ENCODE measurements at places on chromosomes 11 and 22. TPM values are rescaled to one million over a fixed set of nuclear protein-coding genes. Genes with fewer than 3 reads are reported as not detected.

DNA sequence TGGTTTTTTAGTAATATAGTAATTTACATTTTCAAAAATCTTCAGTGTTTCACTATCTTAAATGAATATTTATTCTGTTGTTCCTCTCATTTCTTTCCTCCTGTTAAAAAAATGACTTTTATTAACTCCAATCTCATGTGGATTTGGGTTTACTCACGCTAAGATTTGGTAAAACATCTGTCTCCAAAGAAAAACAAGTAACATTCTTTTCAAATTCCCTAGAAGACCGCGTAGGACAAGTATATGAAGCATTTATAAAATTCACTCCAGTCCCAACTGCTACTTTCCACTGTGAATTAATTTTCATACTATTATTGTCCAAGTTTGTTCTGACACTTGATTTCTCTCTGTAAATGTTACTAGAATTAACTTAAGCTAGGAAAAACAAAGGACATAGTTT is 26.2 kb downstream of the SBF2 start:
- no peak for DNase-seq

DNA sequence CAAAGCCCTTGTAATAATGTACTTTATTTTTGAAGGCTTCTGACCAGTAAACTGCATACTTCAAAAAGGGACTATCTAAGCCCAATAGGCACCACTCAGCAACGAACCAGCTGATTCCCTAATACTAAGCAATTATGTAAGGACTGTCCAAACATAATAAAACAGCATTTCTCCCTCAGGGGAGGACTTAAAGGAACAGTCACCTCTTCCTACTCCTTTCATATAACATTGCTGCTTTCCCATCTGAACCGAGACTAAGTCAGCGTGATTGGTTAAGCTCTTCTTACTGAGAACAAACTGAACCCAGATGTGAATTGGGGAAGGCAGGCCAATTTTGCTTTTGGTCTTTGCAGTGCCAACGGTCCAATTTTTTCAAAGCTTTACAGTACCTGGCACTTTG is 420.0 kb downstream of the METTL15 start:
- no peak for DNase-seq

GRCh38 chr11:129998107-129998506 is 4.5 kb downstream of the PRDM10 start:
- DNase-seq: no peak

- peak; percentile 42 for DNase-seq
Measured at GRCh38 chr11:30585125-30585891, 845 bp downstream of the MPPED2 start.

DNA sequence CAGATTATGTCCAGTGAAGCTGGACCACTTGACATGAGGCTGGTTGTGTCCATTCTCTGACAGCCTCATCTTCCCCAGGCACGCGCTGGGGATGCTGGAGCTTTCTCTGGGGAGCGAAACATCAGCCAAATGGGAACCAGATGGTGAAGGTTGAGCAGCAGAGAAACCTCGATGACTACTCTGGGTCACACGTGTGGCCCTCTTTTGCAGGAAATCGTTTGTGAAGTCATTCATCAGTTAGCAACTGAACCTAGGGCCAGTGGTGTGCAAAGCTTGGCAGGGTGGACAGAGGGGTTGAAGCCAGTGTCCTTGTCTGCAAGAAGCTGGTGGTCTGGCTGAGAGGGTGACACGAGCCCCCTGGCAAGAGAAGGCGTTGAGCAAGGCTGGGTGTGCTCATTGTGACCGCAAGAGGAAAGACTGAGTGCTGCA is 109.8 kb downstream of the ZBTB16 start:
- DNase-seq: no peak

DNA sequence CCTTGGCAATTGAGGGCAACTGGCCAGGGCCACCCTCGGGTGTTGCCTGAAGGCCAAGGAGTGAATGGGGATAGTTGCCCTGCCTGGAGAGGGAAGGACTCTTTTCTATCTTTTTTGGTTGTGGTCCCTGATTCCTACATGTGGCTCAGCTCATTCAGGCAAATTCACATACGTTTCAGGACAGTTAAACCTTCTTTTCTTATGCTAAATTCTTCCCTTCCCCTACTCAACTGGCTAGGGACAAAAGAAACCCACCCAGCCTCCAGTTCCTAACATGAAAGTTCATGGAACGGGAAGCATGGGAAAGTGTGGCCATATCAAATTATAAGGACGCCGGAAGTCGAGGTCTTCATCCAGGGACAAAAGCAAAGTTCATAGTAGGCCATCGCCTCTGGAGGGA is 26.3 kb upstream of the APLNR start:
- no peak for DNase-seq

GRCh38 chr11:4890279-4890678 is 8.6 kb downstream of the OR51T1 start:
- no peak for DNase-seq

DNA sequence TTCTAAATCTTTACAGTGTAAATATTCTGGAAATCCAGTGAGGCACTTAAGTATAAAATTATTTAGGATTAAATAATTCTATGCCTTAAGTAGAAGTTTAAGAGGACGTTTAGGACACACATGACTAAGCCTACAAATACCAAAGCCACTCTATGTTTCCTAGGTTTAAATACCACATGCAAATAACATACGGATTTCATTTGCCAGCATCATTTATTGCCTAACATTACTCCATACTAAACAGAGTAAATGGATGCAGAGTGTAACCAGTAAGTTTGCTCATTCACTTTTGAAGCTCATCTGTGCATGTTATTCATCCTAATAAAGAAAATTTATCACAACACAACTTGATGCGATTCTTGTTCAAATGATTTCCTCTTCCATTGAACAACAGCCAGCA is 4.1 kb downstream of the BDNF start:
- no peak for DNase-seq

The WNT7B gene
- 6.3 TPM for total RNA-seq

The SIAE gene
- total RNA-seq: 41.4 TPM

The JOSD1 gene
- total RNA-seq: 44.7 TPM

- DNase-seq: no peak
Measured at GRCh38 chr11:122285070-122285988, 169.3 kb upstream of the BLID start.

GRCh38 chr11:23990346-23991164 is 506.3 kb upstream of the LUZP2 start:
- DNase-seq: no peak

The STARD10 gene
- total RNA-seq: 126 TPM

The NRGN gene
- total RNA-seq: 99.1 TPM

The CDC42EP2 gene
- 17.0 TPM for total RNA-seq

DNA sequence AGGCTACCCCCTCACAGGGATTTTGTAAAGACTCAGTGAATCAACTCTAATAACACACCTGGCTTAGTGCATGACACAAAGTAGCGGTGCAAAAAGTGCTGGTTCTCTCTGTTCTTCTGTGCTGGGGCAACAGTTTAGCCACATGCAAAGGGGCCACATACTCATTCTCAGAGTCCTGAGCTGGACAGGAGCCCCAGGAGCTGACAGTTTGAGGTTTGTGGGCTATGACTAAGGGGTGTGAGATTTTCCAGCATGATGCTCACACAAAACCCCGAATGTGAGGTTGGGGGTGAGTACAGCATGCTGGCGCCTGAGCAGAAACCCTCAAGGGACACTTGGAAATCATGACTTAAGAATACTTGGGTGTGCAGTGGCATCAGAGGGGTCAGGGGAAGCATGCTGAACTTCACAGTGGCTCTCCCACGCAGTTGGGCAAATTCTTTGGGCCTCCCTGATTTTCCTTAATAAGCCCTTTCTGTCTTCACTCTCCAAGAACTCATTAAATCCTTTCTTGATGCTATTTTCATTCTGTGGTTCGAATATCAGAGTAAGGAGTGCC is 31.0 kb downstream of the TMPRSS5 start:
- no peak for DNase-seq

DNA sequence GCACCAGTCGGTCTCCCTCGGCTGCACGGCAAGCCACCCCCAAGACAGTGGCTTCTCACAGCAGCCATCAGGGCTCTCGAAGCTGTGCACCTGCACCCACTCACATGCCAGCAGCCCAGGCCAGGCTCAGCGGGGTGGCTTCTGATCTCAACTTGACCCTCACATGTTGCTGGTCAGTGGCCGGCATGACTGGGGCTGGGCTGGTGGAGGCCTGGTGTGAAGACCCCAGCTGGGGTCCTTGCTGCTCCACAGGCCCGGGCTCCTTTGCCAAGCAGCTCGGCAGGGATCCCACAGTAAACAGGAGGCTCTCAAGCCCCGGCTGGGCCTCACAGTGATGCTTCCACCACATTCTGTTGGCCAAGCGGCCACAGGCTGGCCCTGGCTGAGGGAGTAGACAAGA is 128.2 kb downstream of the BRD1 start:
- no peak for DNase-seq

GRCh38 chr11:110087812-110088534 is 5.2 kb upstream of the ZC3H12C start:
- no peak for DNase-seq

The PSMA1 gene
- total RNA-seq: 121 TPM

DNA sequence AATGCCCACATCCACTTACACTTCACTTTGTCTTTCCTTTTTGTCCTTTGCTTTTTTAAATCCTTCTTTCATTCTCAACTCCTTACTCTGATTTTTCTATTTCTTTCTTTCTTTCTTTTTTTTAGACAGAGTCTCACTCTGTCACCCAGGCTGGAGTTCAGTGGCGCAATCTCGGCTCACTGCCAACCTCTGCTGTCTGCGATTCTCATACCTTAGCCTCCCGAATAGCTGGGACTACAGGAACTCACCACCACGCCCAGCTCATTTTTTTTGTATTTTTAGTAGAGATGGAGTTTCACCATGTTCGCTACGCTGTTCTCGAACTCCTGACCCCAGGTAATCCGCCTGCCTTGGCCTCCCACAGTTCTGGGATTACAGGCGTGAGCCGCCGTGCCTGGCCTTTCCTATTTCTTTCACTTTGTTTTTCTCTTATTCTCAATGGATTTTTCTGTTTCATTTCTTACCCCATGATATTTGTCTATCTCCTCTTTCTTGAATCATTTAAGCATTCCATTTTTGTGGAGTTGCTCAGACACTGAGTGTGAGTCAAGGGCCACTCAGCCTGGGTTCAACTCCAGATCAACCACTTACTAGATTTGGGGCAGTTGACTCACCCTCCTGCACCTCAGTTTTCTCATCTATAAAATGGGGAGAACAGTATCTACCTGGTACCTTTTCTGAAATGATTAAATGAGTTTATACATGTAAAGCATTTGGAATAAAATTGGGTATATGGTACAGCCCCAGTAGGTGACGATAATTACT is 7.6 kb downstream of the KCNJ5 start:
- peak; percentile 74 for DNase-seq

The CARS1 gene
- 40.2 TPM for total RNA-seq

GRCh38 chr22:37578002-37578401 is 1.9 kb downstream of the LGALS2 start:
- DNase-seq: no peak

- peak; percentile 87 for DNase-seq
Measured at GRCh38 chr22:30291058-30291892, 2.0 kb upstream of the CASTOR1 start.

The DGCR6 gene
- total RNA-seq: 4.5 TPM

DNA sequence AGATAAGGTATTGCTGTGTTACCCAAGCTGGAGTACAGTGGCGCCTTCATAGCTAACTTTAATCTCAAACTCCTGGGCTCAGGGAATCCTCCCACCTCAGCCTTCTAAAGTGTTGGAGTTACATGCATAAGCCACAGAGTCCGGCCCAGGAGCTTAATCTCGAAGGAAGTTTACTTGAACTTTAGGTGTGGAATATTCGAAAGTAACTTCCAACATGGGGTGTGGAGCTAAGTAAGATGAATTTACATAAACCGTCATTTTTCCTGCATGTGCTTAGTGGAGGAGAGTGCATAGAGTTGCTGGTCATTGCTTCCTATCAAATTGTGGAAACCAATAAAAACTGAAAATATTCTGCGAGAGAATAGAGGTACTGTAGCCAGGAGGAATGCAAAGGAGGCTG is 1.5 kb downstream of the ATG13 start:
- no peak for DNase-seq

The KCNJ11 gene
- 4.3 TPM for total RNA-seq

The APOA5 gene
- 0.41 TPM for total RNA-seq

DNA sequence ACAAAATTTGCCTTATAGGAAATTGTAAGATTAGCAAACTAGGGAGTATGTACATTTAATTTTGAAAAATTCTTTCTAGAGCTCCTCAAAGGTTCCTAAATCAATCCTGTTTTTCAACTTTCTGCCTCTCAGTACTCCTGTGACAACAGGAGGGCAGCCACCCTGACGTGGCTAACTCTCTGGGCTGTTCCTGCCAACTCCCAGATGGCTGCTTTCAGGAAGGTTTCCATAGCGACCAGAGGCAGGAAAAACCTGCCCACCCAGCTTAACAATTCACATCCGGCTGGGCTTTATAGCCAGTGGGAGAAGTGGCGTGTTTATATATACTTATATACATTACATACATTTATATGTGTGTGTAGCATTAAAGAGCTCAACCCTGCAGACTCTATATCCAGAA is 26.5 kb downstream of the SGSM3 start:
- DNase-seq: peak; percentile 75

The HTR3A gene
- total RNA-seq: not detected

DNA sequence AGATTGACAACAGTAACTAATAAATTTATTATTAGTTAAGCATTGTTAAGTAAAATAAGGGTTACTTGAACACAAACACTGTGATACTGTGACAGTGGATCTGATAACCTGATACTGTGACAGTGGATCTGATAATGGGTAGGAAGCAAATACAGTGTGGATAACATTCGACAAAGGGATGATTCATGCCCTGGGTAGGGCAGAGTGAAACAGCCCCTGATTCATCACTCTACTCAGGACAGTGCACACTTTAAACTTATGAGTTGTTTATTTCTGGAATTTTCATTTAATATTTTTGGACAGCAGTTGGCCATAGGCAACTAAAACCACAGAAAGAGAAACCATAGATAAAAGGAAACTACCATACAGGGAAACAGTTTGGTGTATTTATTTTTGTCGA is 60.8 kb upstream of the CTSC start:
- no peak for DNase-seq

DNA sequence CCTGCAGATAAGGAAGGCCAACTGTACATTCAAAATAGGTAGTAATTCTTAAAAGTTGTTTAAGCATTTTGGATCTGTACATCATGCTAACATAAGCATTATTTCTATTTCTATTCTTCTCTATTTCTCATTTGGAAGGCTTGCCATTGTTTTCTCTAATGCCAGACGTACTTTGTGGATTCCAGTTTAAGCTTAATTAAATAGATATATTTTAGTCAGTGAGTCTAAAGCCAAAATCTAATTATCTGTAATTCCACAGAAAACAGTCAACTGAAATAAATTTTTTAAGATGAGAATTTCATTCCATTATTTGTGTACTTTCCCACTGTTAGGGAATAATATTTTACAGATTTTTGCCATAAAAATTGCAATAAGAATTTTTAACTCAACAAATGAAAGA is 123.0 kb downstream of the LUZP2 start:
- DNase-seq: no peak

- no peak for DNase-seq
Measured at GRCh38 chr11:27013781-27014361, 20.0 kb downstream of the FIBIN start.

Data from lower lobe of right lung (tissue), 2 donors.